T-helper 1 cell (primary cell): ENCODE measurements at places on chromosomes 6 and 20.

DNA sequence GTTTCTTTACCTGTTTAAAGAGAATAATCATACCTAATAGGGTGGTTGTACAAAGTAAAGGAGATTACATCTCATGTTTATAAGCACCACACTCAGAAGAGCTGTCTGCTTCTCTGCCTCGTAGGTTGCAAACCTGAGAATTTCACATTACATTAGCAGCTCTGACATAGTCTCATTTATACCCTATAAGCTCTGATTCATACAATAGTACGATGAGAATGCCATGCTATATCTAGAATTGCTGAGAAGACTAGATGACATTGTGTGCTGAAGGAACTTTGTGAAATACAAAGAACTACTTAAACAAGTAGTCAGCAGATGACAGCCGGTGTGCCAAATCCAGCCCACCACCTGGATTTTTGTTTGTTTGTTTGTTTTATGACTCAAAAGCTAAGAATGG lies 121.2 kb downstream of the ADAT2 start:
- DNase-seq = no peak

DNA sequence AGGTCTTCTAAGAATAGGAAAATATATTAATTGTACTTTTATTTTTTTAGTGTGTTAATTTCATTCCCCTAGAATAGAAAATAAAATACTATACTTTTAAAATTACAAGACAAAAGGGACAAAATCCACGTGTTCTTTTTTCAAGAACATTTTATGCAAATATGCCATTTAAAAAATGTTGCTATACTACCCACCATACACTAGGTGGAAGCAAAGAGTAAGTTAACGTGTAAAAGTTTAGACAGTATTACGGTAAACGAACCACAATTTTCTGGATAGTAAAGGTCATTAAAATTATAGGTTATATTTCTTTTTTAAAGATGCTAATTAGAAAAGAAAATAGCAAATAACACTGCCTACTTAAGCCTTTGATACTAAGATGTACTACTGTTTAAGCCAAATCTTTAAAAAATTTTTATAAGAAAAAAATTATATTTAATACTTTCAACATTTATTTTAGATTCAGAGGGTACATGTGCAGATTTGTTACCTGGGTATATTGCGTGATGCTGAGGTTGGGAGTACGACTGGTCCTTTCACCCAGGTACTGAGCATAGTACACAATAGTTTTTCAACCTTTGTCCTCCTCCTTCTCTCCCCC lies 287.6 kb downstream of the PHF3 start:
- no peak for DNase-seq

DNA sequence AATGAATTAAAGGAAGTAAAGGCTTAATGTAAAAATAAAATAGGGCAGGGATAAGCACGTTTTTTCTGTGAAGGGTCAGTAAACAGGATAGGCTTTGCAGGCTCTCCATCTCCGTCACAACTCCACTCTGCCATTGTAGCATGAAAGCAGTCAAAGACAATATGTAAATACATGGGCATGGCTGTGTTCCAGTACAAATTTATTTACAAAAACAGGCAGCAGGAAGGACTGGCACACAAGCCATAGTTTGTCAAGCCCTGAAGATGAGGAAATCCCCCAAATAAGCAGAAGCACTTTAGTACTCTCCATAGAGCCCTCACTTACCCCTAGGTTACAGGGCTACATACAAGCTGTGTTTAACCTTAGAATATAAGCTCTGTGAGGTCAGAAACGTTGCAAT lies 8.9 kb upstream of the FBXO9 start:
- DNase-seq = no peak

GRCh38 chr6:130769861-130770260 lies 57.3 kb upstream of the SMLR1 start:
- DNase-seq = no peak

GRCh38 chr6:70849348-70850069 lies 107.4 kb downstream of the B3GAT2 start:
- no peak for DNase-seq

DNA sequence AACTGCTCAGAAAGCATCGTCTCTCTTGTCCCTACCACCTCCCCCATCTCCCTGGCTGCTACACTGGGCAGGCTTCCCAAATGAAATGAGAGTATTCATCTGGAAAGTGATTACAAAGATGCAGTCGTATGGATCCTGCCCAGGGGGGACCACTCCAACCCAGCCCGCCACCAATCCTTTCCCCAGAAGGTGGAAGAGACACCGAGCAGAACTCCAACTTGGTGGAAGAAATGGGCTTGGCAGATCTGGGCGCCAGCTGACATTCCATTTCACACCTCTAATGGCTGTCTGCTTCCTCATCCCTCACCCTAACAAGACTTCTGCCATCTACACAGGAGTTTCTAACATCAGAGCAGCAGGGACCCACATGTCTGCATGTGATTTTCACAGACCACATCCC lies 12.7 kb downstream of the PKHD1 start:
- DNase-seq = no peak

- no peak for DNase-seq
These were observed 173.7 kb downstream of the TFAP2C start for GRCh38 chr20:56802805-56803204.

GRCh38 chr6:20099156-20099555 lies 113.1 kb downstream of the MBOAT1 start:
- no peak for DNase-seq

GRCh38 chr6:37793067-37793466 lies 26.5 kb upstream of the ZFAND3 start:
- no peak for DNase-seq
